Mesothelial cell of epicardium (in vitro differentiated cells): ENCODE measurements at places on chromosomes 4 and X.

GRCh38 chr4:8830056-8830455 is 41.6 kb downstream of the HMX1 start:
- no peak for DNase-seq

- no peak for DNase-seq
Measured at GRCh38 chrX:33132569-33132968, 78.8 kb downstream of the DMD start.

- DNase-seq = no peak
Measured at GRCh38 chrX:133670383-133670782, 255.1 kb upstream of the GPC4 start.

GRCh38 chr4:4533461-4534169 is 8.2 kb downstream of the STX18 start:
- DNase-seq = no peak

DNA sequence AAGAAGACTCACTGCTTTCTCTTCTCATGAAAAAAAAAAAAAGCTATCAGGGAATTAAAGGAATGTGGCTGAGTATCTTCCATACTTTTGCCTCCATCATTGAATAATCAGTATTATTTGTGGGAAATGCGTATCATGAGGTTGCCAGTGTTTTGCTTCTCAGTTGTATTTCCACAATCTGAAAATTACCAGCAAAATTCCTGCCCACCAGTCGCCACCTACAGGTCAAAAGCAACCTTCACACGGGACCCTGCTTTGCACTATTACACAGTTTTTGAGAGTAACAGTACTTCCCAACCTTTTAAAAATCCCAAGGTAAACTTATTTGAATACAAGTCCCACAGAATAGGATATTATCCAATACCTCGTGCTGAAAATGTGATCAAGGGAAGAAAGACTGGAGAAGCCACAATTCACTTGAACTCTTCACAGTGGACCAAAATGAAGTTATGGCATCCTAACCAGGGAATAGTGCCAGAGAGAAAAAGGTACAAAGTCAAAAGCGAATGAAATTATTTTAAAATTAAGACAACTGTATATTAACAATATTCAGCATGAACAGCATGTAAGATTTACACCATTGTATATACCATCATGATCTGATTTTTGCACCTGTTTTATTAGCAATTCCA is 30.4 kb downstream of the PGRMC1 start:
- no peak for DNase-seq
